ENCODE measurements at places on chromosomes 1 and 21.

- no peak for DNase-seq
Measured at GRCh38 chr1:243819438-243819839, 30.6 kb downstream of the AKT3 start.

- DNase-seq = no peak
Measured at GRCh38 chr21:27164208-27165177, 197.6 kb upstream of the ADAMTS5 start.

DNA sequence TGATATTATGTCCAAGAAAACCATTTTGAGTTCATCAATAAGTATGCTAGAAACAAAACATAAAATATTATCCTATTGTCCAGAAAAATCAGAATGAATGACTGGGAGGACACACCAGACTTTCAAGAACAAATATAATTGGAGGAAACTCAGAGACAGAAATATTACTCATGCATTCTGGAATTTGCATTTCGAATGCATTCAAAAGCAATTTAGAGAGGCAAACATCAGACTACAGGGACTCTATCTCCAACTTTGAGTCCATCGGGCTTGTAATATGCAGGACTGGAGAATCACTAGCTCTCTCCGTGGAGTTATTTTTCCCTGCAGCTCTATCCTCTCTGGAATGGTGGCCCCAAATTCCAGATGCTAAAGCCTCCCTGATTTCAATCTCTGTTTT, 161.8 kb downstream of the CDC42BPA start:
- no peak for DNase-seq

DNA sequence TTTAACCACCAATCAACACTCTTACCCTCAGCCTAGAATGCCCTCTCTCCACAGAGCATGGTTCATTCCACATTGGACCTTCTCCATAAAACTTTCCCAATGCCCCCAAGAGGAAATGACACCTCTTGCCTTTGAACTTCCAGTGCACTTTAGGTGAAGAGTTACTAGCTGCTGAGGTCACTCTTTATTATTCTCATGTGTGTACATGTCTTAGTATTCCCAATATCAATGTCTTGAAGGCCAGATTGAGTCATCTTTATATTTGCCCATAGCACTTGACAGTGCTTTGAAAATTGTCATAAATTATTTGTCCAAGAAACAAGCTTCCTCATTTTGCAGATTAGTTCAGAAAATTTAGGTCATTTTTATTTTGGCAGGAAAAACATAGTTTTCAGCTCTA, 8.1 kb upstream of the DNASE2B start:
- no peak for DNase-seq

DNA sequence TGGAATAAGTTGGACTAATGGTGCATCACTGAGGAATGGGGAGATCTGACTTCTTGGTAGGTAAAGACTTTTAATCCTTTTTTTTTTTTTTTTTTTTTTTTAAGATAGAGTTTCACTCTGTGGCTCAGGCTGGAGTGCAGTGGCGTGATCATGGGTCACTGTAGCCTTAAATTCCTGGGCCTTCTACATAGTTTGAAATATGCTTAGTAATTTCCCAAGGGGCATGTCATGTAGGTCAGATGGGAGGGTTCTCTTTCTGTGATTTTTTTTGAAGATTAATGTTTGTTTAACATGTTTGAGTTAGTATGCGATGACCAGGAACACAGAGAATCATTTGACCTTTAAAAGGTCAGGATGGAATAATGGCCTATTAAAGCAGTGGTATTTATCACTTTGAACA, 129.1 kb downstream of the S1PR1 start:
- DNase-seq = no peak

DNA sequence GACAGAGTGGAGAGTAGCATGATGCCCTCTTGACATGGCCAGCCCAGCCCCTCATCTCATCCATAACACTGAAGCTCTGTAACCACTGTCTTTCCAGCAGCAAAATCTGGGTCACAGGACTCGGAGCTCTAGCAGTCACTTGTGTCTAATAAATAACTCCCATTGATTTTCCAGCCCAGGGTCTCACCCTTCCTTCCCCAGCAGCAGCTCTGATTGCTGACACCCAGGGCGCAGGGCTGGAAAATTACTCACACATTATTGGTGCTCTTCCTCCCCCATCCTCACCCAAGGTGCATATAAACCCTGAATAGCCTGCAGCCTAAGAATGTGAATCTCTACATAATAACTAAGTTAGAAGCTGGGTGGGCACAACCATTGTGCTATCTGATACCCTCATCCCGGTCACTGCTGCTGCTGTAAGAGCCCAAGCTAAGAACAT, 21.1 kb upstream of the OR10J5 start:
- peak; percentile 1 for DNase-seq

GRCh38 chr1:175319112-175319911, 126.7 kb upstream of the KIAA0040 start:
- peak; percentile 83 for DNase-seq

DNA sequence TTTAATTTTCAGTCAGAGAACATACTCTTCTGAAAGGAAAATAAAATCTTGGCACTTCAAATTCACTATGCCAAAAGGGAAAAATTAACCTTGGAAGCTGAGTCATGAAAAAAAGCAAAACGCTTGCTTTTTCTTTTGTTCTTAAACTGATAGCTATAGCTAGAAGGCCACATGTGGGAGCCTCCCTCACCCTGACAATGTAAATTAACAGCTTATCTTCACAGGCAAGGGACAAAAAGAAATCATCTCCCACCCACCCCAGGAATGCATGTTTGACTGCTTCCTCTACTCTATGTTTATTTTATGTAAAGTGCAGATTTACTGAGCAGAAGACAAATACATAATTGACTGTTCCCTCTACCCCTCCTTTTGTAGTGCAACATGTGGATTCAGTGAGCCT, 38.0 kb downstream of the EBNA1BP2 start:
- DNase-seq = no peak

DNA sequence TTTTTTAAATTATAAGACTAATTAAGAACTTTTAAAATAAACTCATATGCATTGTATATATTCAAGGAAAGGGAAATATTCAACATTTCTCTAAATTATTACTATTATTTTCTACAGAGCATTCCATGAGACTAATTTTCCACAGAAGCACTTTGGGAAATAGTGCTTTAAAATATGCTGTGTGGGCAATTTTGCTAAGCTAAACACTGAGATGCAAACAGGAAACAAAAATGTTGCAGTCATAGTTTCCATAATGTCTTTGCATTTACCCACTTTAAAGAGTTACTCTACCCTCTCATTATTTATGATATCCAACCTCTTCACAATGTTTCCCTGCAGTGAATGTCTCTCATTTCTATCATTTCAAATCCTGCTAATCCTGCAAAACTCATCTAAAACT, 269.6 kb upstream of the BEND5 start:
- no peak for DNase-seq

- no peak for DNase-seq
Measured at GRCh38 chr1:38329644-38330043, 283.1 kb upstream of the POU3F1 start.

- DNase-seq = no peak
Measured at GRCh38 chr21:41235201-41235600, 67.2 kb downstream of the BACE2 start.
